ENCODE measurements at places on chromosomes 6 and 20. TPM values are rescaled to one million over a fixed set of nuclear protein-coding genes. Genes with fewer than 3 reads are reported as not detected.

- peak; percentile 36 for DNase-seq
Observed at GRCh38 chr6:67757465-67758033, 877.5 kb upstream of the ADGRB3 start.

DNA sequence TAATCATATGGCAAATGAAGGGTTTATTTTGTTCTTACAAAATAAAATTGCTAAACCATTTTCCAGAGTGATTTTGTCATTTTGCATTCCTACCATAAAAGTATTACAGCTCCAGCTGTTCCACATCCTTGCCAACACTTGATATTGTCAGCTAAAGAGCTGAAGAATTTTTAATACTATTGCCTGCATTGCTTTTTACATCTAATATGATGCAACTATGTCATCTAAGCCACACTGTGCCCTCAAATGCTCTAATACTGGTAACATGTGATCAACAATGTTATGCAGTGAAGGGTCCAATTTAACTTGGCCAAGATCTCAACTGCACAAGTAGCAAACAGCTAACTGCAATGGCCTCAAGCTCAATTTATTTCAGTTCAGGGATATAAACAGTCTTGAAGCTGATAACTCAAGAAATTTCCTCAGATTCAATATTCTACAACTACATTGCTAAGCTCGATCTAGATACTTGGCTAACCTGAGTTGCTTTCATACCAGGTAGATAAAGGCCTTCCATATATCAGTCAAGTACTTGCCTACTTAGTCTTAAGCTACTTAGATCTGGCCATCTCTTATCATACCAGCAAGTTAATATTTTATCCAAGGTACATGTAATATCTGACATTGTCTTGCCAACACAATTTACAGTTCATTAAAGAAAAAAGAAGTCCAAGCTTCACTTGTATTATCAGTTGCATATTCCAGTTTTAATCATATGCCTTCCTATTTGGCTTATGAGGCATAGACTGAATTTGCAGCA is 17.0 kb downstream of the AKIRIN2 start:
- DNase-seq = no peak

DNA sequence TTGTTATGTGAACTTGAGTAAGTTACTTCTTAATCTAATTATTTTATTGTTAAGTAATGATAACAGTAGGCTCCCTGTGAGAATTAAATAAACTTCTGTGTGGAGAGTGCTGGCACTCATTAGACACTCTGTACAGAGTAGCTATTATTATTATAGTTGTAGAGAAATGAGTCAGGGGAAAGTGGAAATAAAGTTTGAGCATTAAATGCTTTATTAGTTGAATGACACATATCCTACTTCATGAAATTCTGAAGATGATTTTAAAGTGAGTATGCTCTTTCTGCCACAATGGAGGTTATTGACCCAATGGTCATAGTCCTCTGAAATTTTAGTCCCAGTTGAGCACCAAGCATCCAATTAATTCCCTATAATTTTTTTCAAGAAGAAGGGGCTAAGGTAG is 5.9 kb downstream of the ECI2 start:
- DNase-seq = no peak

DNA sequence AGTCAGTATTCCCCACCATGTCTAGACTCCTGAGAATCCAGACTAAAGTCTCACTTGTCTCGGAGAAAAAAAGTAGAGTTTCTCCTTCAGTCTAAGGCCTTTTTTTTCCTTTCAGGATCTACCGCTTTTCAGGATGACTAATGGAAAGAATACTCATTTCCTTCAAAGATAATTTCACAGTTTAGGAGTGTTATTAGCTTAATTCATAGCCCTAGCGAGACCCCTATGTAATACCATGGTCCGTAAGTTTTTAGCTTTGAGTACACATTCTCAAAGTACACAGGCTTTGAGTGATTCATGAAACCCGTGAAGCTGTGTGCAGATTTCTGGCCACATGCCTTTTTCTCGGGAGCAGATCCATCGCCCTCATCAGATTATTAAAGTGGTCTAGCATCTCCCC is 133.1 kb downstream of the SOX4 start:
- DNase-seq = no peak

- no peak for DNase-seq
Observed at GRCh38 chr6:116387374-116387773, 16.6 kb downstream of the DSE start.

- DNase-seq = no peak
Observed at GRCh38 chr20:23879328-23879798, at the start of gene CST5. TSS of gene CST5 (minus strand) at chr20:23879748. CDS start at chr20:23879676, 72 bp downstream.

The MUC22 gene
- 0.14 TPM for total RNA-seq

The PLA2G7 gene
- 0.59 TPM for total RNA-seq
